Uterus (tissue), 4 donors: ENCODE measurements at places on chromosomes 16 and 17. TPM values are rescaled to one million over a fixed set of nuclear protein-coding genes. Genes with fewer than 3 reads are reported as not detected.
A peak's percentile ranks its signal among the peaks of the same experiment; 100 is the strongest.

The PRSS27 gene
- total RNA-seq = not detected

- DNase-seq = no peak
These were observed 37.1 kb downstream of the KNOP1 start for GRCh38 chr16:19680881-19681340.

The RASL10B gene
- 5.6 TPM for total RNA-seq

GRCh38 chr16:1769402-1770300, 1.7 kb downstream of the NME3 start:
- no peak for DNase-seq

- no peak for DNase-seq
These were observed 89.2 kb downstream of the AMFR start for GRCh38 chr16:56336071-56336688.

The DNAH3 gene
- 1.8 TPM for total RNA-seq

- no peak for DNase-seq
These were observed 501.4 kb upstream of the WSB1 start for GRCh38 chr17:26792486-26792885.

GRCh38 chr16:48538746-48539484, 71.1 kb downstream of the N4BP1 start:
- DNase-seq = no peak

The HELZ gene
- total RNA-seq = 61.8 TPM

- DNase-seq = no peak
These were observed 903.1 kb upstream of the SOX9 start for GRCh38 chr17:71217769-71218168.

GRCh38 chr16:77858060-77858459, 69.7 kb downstream of the VAT1L start:
- DNase-seq = no peak

GRCh38 chr16:3868556-3868955, 12.0 kb downstream of the CREBBP start:
- no peak for DNase-seq

The COPS3 gene
- 39.1 TPM for total RNA-seq

The CCL5 gene
- 0.35 TPM for total RNA-seq

The ADAD2 gene
- not detected for total RNA-seq

DNA sequence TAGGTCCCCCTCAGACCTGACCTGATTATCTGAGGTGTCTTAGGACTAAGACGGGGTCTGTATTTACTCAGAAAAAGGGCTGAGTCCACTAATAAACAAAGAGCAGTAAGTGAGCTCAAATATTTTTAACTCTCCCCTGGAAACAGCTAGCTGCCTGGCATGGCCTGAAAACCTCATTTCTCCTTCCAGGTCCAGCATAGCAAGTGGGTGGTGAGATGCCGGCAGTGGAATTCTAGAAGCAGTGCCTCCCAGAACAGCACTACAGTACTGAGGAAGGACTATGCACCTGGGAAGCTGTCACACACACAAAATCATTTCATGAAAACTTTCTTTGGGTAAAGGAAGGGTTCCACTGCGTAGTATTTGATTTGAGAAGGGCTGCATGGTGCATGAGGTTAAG, 29.5 kb upstream of the CFAP20 start:
- no peak for DNase-seq

- no peak for DNase-seq
These were observed 1.2 kb downstream of the CEP295NL start for GRCh38 chr17:78901806-78902205.

The NAT9 gene
- total RNA-seq = 53.3 TPM

The COQ7 gene
- total RNA-seq = 9.7 TPM

The CEP295NL gene
- total RNA-seq = 3.8 TPM

GRCh38 chr16:49859125-49859811, 3.4 kb upstream of the ZNF423 start:
- peak; percentile 78 for DNase-seq

DNA sequence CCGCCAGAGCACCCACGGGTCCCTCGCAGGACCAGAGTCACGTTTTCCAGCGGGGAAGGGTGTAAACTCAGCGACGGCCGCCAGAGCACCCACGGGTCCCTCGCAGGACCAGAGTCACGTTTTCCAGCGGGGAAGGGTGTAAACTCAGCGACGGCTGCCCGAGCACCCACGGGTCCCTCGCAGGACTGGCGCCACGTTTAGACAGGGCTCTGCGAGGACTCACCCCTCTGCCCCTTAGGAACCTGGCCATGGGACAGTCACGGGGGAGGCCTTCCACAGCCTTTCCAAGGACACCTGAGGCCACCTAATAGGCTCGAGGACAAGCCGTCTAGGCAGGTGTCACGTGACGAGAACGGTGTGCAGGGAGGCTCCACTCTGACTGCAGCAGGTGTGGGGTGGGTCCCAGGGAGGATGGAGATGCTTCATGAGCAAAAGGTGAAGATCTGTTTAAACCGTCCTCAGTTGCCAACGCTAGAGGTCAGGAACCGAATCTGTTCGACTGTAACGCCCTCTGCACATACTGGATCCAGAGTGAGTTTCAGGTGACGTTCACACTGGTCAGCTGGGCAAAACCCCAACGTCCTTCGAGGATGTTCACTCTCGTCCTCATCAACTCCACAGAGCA, 48.0 kb upstream of the METRNL start:
- DNase-seq = peak; percentile 5

The GLG1 gene
- 272 TPM for total RNA-seq

The PDP2 gene
- total RNA-seq = 20.5 TPM

- DNase-seq = no peak
These were observed 24.8 kb upstream of the MYO1D start for GRCh38 chr17:32901743-32902142.

GRCh38 chr17:50967795-50968194, 101.6 kb upstream of the TOB1 start:
- no peak for DNase-seq

- DNase-seq = no peak
These were observed 15.2 kb downstream of the ITGA3 start for GRCh38 chr17:50070908-50071680.

The HS3ST3A1 gene
- total RNA-seq = 7.7 TPM

The POLR2A gene
- total RNA-seq = 167 TPM

DNA sequence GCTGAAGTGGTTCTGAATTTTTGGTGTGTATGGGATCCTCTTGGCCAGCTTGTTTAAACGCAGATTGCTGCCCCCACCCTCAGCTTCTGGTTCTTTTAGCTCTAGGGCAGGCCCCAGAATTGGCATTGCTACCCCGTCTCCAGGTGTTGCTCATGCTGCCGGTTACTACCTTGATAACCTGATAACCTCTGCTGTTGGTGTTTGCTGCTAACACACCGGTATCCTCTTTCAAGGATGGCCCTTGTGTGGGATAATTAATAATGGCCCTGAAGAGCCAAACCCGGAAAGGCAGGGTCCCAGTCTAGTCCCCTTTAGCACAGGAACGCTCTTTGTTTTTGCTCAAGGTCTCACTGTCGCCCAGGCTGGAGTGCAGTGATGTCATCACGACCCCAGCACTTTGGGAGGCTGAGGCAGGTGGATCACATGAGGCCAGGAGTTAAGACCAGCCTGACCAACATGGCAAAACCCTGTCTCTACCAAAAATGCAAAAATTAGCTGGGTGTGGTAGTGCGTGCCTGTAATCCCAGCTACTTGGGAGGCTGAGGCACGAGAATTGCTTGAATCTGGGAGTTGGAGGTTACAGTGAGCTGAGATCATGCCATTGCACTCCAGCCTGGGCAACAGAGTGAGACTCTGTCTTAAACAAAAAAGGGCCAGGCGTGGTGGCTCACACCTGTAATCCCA, 1.3 kb upstream of the ST3GAL2 start:
- no peak for DNase-seq

- no peak for DNase-seq
These were observed 1.2 kb downstream of the SPDYE4 start for GRCh38 chr17:8757189-8757588.

GRCh38 chr17:45990886-45991285, 8.2 kb upstream of the STH start:
- no peak for DNase-seq

The SNX20 gene
- total RNA-seq = 7.6 TPM

The GNG13 gene
- not detected for total RNA-seq

DNA sequence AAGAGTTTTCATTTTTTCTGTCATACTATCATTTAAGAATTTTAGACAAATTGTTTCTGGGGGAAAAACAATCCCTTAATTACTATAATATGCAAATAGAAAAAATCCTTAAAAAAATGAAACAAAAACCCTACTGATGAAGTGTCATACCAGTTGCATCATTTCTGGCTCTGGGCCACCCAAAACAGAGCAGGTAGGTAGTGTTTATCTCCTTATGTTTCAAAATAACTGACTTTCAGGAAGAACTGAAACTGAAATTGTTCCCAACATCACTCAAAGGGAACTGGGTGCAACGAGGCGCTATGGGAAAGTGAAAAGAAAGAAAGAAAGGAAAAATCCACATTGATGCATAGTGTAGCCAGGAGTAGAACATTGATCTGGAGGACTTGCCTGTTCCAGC, 653.1 kb upstream of the SOX9 start:
- no peak for DNase-seq

- DNase-seq = peak; percentile 52
These were observed 27.2 kb downstream of the CLEC16A start for GRCh38 chr16:10971560-10971961.

- no peak for DNase-seq
These were observed 26.1 kb upstream of the CMTR2 start for GRCh38 chr16:71315269-71315668.

GRCh38 chr16:26457095-26457494, 609.6 kb upstream of the C16orf82 start:
- no peak for DNase-seq

- DNase-seq = no peak
These were observed 123.1 kb downstream of the LYRM1 start for GRCh38 chr16:21023509-21024202.

- DNase-seq = no peak
These were observed 1.6 kb downstream of the SPIRE2 start for GRCh38 chr16:89829630-89830437.

GRCh38 chr17:37706446-37706845, 38.4 kb downstream of the HNF1B start:
- no peak for DNase-seq

GRCh38 chr16:58124601-58124915, 4.6 kb downstream of the CFAP20 start:
- no peak for DNase-seq

DNA sequence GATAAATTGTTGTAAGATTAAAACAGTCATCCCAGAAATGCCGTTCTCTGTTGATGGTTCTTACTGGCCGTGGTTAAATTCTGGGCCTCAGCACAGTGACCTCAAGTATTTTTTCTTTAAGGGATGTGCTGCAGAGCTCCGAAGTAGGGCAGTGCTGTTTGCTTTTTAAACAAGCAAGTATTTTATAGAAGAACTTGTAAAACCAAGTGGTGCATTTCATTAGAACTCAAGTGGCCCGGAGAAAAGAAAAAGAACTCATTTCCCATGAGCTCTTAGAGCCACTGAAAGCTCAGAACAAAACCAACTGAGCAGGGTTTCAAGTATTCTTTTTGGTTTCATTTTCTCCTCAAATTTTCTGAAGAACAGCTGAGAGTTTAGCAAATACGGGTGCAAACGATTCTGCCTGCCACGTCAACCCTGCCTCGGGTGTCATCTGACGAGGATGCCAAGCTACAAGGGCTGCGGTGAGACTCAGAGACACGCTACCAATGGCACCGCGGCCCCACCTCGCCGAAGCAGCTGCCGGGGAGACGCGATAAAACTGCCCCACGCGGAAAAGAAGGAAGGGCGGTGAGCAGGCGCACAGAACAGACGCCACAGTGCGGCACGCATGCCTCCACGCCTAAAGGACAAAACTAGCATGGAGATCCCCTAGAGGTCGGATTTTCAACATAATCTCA, 6.3 kb downstream of the LMF1 start:
- DNase-seq = no peak
